Chondrocyte (in vitro differentiated cells): ENCODE measurements at places on chromosomes 3 and 15.

DNA sequence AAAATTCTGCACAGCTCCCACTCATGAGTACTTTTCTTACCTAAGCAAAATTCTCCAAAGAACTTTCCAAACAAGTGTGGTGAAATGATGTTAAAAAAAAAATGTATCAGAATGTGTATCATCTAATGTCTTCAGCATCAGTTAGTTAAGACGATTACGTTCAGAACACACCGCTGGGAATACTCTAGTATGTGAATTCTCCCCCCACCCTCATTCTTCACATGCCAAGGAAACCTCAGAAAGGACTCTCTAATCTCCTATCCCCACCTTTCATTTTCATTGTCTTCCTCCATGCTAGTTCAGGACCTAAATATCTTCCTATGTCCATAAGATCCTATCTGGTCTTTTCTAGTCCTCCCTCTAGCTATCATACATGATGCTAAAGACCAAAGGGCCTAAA, 457.4 kb downstream of the SHQ1 start:
- no peak for DNase-seq

GRCh38 chr3:52073490-52073889, 17.1 kb upstream of the DUSP7 start:
- DNase-seq = no peak

- no peak for DNase-seq
Observed at GRCh38 chr15:97993310-97993738, 32.8 kb downstream of the ARRDC4 start.

GRCh38 chr3:133488785-133489367, 84.6 kb upstream of the CDV3 start:
- DNase-seq = no peak

DNA sequence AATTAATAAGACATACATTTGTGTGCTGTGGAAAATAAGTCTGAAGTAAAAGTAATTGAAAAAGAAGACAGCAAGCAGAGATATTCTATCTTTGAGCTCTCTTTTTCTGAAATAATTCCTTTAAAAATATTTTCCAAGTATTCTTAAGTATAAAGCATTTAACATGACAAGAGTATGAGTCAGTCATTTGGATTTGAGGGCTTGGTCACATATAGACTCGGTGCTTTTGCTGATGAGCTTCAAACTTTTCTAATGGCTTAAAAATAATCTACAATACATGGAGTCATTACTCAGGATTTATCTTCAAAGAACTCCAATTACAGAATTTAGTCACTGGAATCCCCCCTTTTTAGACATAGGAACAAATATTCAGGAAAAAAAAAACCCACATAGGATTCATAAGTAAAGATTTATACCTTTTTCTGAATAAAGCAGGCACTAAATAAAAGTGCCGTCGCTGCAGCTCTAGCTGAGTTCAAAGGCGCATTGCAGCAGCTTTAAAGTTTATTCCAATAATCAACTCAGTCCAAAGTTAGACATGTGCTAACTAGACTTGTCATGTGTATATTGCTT, 147.5 kb downstream of the CTNNB1 start:
- no peak for DNase-seq

GRCh38 chr3:27939940-27940339, 217.8 kb upstream of the EOMES start:
- DNase-seq = no peak

DNA sequence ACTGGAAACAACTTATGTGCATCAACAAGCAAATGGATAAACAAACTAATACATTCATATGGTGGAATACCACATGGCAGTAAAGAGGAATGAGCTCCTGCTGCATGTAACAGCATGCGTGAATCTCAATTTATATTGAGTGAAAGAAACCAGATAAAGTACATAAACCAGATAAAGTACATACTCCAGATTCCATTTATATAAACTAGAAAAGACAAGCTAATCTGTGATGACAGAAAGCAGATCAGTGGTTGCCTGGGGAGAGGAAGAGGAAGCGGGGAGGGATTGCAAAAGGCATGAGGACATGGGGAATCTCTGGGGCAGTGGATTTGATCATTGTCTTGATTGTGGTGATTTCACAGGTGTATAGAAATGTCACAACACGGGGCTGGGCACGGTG, 34.2 kb downstream of the LIMD1 start:
- DNase-seq = no peak
